ENCODE measurements at places on chromosomes 12 and 14.

DNA sequence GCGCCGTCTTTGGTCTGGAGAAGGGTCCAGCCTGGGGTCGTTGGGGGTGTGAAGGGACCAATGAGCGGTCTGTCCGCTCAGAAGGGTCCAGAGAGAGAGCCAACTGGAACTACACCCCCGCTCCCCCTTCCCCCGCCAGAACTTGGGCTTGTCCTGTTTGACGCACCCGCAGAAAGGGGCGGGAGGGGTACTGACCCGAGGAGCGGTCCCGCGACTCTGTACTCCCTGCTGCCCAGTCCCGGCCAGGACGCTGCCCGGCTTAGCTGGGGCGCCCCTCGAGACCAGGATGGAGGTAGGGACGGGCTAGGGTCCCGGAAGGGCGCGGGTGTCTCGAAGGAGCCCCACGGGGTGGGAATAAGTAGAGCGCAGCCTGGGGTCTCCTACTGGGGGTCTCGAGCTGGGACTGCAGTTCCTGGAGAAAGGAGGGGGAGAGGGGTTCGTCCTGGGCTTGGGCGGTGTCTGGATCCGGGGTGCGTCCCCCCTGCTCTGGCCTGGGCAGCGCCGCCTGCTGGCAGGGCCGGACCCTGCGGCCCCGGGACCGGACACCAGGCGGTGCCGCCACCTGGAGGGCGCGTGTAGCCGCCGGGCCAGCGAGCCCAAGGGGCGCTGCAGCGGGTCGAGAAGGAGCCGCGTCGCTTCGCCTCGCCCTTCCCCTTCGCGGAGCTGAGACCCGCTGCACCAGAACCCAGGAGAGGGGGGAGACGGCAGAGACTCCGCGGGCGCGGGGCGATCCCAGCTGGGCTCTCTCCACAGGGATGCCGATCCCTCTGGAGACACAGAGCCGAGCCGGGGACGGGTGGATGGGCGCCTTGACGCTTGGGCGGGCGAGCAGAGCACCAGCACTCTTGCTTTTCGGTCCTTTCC lies 3.8 kb upstream of the CACNB3 start:
- peak; percentile 67 for DNase-seq

DNA sequence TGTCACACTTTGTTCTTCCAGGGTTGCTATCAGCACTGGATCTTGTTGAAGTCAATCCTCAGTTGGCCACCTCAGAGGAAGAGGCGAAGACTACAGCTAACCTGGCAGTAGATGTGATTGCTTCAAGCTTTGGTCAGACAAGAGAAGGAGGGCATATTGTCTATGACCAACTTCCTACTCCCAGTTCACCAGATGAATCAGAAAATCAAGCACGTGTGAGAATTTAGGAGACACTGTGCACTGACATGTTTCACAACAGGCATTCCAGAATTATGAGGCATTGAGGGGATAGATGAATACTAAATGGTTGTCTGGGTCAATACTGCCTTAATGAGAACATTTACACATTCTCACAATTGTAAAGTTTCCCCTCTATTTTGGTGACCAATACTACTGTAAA lies 23.7 kb downstream of the VTI1B start:
- DNase-seq, result no peak

GRCh38 chr14:68521961-68522509 lies 270.8 kb downstream of the ZFP36L1 start:
- DNase-seq, result no peak

DNA sequence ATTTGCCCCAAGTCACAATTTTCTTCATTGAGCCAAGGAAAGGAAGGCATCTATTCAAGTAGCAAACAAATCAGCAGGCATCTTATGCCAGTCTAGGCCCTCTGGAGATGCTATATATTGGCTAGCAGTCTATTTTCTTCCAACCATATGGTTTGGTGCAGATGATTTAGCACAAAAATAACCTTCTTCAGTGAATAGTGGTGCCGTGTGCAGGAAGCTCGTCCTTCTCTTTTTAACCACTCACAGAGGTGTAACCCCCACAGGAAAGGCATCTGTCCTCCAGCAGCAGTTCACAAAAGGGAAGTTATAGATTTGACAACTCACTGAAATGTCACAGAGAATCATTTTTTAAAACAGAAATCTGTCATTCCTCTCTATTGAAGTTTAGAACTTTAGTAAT lies 445.7 kb upstream of the SYT1 start:
- no peak for DNase-seq

DNA sequence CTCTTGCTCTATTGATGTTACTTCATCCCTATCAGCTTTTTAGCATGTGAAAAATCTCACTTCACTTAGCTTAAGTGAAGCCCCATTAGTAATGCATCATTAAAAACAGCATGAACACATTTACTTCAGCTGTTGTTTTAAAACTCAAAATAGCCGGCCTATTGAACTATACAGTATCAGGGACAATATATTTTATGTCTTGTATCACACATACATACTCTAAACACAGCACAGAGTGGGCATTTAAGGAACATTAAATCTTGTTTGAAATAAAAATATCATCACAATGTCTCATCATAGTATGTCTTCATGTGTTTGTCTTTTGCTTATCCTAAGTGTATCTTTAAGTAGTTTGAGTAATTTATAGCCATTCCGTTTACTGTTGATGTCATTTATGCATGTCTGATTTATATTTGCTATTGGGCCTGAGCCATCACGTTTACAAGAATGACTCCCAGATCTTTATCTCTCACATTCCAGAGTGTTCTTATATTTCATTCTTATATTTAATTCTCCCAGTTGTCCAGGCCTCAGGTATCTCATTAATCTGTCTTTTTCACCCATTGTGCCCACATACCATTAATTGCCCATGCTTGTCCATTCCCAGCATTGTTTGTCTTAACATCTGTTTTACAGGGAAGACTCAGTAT lies 57.5 kb downstream of the ARHGAP5 start:
- DNase-seq, result no peak

DNA sequence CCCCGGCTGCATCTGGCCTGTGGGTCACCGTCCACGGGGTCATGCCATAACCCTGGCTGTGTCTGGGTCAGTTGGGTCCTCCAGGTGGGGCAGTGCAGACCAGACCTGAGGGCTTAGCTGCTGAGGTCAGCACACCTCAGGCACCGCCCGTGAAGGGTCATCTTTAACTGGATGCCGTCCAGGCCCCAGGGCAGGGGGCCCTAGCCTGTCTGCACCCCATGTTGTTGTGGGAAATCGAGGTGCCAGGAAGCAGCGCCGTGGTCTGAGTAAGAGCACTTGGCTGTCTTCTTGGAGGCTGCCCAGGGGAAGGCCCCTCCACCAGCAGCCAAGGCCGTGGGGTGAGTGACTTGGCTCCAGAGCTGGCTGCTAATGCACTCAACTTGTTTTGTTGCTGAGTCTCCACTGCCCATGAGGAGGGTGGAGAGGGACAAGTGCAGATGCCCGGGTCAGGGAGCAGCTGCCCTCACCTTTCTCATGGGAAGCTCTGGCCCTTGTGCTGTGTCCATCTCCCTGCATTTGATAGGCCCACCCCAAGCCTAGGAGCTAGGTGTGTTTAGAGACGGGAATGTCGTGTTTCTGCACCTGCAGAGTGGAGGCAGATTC lies 317.2 kb downstream of the TMEM121 start:
- DNase-seq, result no peak

DNA sequence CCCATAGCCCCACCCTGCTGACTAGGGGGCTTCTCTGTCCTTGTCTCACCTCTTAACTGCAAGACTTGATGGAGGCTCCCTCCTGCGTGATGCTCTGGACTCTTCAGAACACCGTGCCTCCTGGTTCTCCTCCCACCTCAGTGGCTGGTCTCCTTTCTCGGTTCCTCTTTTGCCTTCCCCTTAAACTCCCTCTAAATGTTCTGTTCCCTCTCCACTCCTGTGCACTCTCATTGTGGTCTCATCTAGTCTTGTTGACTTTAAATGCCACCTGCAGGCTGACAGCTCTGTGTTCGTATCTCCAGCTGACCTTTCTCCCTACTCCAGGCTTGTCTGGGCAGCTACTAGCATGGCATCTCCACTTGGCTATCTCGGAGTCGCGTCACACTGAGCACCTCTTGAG lies 28.3 kb downstream of the DYNC1H1 start:
- no peak for DNase-seq

- DNase-seq, result no peak
Observed at GRCh38 chr12:122327494-122328385, 61.4 kb upstream of the VPS33A start.

DNA sequence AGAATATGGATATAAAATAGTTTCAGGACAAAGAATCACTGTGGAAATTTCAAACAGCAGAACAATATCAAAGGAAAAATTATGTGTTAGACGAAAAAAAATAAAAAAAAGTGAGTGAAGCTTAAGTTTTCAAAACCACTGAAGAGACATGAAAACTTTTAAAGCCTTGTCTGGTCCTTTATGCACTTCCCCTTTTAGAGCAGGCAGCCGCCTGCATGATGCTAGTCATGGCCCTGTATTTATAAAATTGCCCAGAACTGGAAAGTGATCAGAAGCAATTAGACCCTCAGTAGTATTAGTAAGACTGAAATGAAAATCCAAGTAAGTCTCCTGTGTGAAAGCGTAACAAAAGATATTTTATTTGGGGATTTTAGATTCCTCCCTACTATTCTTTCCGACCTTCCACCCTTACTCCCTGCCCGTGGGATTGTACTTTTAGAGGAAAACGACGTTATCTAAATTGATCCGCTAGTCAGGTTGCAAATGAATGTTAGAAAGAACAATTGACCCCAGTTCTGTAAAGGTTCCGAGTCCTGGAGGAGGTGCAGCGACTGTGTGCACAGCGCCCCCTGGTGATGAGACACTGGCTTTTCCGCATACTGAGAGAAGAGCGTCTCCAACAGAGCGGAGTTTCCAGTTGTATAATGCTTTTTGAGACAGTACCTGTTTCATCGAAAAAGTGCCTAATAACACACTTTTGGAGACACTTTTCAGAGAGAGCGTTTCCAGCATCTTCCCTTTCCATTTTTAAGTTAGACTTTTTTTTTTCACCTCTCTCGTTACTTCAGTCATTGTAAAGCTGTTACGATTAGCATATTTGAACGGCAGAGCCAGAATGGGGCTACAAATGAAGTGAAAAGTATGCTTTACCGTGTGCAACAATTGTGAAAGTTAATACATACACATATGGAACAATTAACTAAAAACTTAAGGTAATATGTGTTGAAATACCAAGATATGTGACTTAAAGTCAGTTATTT lies 12.4 kb downstream of the MGST1 start:
- no peak for DNase-seq

DNA sequence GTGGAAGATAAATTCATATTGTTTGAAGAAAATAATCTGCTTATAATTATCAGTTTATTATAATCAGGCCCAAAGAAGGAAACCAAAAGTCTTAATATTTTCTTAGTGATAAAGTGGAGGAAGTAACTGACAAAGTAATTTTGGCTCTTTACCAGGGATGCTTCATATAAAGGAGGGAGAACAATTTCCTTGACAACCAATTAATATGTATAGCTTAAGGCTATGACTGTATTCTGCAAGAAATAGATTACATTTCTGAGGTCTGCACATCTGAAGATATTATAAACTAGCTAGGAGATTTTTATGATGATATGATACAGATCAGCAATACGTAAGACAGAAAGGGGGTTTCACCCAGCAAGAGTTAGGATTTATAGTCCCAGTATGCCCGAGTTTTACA lies 90.8 kb downstream of the BICD1 start:
- DNase-seq, result no peak
